ENCODE measurements at places on chromosomes 2 and 18. TPM values are rescaled to one million over a fixed set of nuclear protein-coding genes. Genes with fewer than 3 reads are reported as not detected.

The RSAD2 gene
- total RNA-seq: 0.21 TPM

The OTOF gene
- total RNA-seq: not detected

The STRN gene
- 18.8 TPM for total RNA-seq

The MPP4 gene
- total RNA-seq: 0.16 TPM

- DNase-seq: no peak
Observed at GRCh38 chr18:31576670-31577069, 15.0 kb upstream of the TTR start.

DNA sequence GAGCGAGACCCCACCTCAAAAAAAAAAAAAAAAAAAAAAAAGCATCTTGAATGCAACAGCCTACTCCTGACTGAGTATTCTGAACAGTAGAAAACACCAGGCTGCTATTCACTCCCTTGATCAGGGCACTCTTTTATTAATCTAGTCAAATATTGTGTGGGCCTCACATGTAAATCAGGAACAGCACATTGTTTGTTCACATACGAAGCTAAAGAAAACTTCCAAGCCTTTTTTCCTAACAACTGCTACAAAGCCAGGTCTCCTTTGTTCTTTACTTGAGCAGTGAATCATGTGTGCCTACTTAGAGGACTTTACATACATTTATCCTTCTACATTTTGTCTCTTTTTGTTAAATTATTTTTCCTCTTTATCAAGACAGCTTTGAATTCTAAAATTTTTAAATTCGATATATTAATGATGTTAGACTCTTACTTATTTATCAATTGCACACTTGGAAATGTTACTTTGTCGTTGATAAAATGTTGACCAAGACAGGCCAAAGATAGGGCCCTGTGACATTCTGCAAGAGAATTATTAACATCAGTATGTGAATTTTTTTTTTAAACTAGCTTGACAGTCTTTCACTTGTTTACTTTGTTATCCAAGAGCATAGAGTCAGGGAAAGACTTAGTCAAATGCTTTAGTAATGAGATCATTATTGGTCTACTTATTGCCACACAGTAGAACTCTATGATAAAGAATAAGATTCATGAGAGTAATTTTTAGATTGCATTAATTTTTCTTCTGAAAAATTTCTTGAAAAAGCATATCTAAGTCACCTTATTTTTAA lies 13.2 kb downstream of the SPATS2L start:
- peak; percentile 51 for DNase-seq

All from mammary epithelial cell (primary cell).